Osteoblast (primary cell): ENCODE measurements at places on chromosomes 2 and 18. TPM values are rescaled to one million over a fixed set of nuclear protein-coding genes. Genes with fewer than 3 reads are reported as not detected.

DNA sequence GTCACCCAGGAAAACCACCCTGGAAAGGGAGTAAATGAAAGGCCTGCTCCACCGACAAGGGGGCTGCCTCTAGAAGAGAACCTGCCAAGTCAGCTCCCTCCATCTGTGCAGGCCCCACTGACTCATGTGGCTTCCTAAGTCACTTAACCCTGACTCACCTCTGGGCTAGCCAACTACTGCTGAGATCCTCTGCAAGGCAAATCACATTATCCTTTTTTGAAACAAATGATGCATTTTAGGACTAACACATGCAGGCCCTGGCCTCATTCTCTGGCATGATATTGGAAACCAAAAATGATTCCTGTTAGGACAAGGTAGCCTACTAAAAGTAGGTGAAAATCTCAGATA, 474.6 kb downstream of the EPHA4 start:
- no peaks in the 10 kb centered on the region for H3K36me3 ChIP-seq
- no peak for DNase-seq
- H3K4me3 ChIP-seq = no peak overlapping the region
- H3K27me3 ChIP-seq = no peaks in the 10 kb centered on the region

MFSD6 gene
- total RNA-seq = 11.2 and 13.6 TPM in 2 replicates

DNA sequence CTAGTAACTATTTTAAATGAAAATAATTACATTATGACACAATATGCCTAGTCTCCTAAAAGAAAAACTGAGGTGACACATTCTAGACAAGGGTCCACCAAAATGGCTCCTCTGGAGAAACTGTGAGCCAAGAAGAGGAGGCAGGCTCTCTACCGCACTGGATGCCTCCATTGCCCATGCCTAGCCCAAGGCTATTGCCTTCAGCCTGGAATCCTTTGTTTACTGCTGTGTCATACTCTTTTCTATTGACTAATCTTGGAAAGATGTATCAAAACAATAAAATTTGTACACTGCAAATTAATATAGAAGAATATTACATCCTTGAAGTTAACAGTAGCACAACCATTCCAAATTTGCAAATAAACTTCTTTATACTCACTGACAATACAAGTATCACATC, 167.1 kb downstream of the RAB3GAP1 start:
- no peak for DNase-seq
- no peaks in the 10 kb centered on the region for H3K36me3 ChIP-seq
- no peak overlapping the region for H3K27ac ChIP-seq
- no peaks in the 10 kb centered on the region for H3K4me1 ChIP-seq

MATN3 gene
- total RNA-seq = 1.4 and 2.4 TPM in 2 replicates

RNF152 gene
- total RNA-seq = 3.3 and 5.0 TPM in 2 replicates

GRCh38 chr18:45370255-45371010, 244.8 kb upstream of the SLC14A2 start:
- no peak overlapping the region for H3K4me3 ChIP-seq
- H3K36me3 ChIP-seq = no peaks in the 10 kb centered on the region
- H3K27me3 ChIP-seq = no peaks in the 10 kb centered on the region
- peaks cover 3% of the 10 kb centered on the region for H3K4me1 ChIP-seq
